ENCODE measurements at places on chromosomes 7 and 10.

- DNase-seq: no peak
These were observed 4.6 kb downstream of the TRIM56 start for GRCh38 chr7:101089876-101090275.

- no peak for DNase-seq
These were observed 26.0 kb upstream of the HNRNPH3 start for GRCh38 chr10:68305854-68306253.

DNA sequence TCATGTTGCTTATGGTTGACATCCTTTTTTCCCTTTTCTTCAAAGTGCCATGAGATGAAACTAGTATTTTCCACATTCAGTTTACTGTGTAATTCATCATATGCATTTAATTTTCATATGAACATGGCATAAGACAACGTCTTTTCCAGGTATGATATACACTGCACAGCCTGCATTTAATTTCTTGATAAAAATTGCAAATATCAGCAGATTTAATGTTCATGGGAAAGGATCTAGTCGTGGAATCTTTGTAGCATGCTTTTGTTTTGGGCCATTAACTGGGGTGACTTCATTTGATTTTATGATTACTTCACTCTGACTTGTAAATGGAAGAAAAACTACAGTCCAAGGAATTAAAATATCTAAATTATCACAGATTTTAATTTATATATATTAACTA lies 837.3 kb downstream of the IPMK start:
- no peak for DNase-seq

- no peak for DNase-seq
These were observed 6.7 kb upstream of the BTBD16 start for GRCh38 chr10:122264436-122264835.

GRCh38 chr7:87316846-87317552 lies 28.5 kb upstream of the CROT start:
- no peak for DNase-seq

DNA sequence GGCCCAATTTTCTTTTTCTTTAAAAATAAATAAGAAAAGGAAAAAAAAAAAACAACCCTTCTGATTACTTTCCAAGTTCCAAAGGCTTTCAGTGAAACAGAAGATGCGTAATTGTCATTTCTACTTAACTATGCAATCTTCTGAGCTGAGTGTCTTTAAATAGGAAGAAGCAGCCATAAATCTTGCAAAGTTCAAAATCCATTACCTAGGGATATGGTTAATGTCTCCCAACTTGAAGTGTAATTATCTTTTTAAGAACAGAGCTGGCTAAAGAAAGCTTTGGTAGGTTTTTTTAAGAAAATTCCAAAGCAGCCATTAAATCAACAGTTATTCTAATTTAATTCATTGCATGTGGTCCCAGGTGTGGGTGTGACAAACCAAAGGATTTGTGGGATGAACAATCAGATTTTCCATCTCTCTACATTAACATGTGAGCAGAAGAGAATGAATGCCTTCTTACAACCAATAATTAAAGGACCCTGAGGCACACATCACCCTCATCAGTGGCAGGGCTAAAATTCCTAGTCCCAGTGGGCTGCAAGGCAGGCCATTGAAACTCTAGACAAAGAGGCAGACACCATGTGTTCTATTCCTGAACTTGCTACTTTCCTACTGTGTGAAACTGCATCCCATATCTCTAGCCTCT lies 419.2 kb downstream of the REEP3 start:
- DNase-seq: no peak

DNA sequence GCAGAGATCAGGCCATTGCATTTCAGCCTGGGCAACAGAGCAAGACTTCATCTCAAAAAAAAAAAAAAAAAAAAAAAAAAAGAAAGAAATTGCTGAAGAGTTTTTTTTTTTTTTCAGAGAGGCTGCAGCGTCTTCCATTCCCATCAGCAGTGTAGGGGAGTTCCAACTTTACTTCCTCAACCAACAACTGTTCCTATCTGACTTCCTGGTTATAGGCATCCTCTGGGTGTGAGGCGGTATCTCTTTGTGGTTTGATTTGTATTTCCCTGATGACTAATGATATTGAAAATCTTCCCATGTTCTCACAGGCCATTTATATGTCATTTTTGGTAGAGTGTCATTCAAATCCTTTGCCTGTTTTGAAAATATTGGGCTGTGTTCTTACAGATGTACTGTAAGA lies 40.2 kb downstream of the PRTFDC1 start:
- no peak for DNase-seq

- no peak for DNase-seq
These were observed 34.9 kb downstream of the TASOR2 start for GRCh38 chr10:5719546-5719945.

GRCh38 chr10:50360077-50360850 lies 108.9 kb upstream of the ASAH2 start:
- no peak for DNase-seq
